Stromal cell of bone marrow (primary cell): ENCODE measurements at places on chromosomes 1 and 21.

GRCh38 chr1:217747156-217747769, 116.1 kb downstream of the SPATA17 start:
- peak; percentile 16 for DNase-seq

- DNase-seq = peak; percentile 49
Observed at GRCh38 chr1:65813956-65814355, 21.3 kb downstream of the PDE4B start.

DNA sequence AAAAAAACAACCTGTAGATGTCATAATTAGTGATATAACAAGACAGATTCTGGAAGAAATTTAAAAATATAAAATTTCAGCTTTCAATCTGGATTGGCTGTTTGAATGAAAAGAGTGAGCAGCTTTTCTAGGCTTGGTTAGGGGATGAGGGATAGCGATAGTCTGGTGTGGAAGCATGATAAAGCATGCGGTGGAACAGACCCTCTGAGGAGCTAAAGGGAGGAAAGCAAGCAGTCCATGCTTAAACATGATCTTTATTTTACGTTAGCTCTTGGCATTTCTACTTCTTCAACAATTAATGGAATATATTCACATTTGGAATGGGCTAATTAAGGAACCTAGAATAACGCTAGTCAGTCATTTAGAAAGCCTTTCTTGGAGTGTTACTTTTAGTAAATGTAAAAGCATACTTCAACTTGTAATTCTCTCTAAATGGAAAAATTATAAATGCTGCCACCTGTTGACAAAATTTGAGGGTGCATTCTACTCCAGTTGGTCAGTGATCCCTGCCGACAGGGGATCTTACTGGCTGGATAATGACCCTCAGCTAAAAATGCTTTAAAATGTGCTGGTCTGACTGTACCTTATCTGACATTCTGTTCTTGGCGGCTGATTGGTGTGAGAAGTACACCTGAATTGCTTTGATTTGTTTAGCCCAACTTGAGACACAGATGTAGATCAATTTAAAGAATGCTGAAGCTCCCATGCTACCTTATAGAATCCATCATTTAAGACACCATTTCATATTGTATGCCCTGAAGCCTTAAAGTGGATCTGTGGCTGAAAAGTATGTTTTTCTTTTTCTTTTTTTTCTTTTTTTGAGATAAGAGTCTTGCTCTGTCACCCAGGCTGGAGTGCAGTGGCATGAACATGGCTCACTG, 61.2 kb downstream of the AK4 start:
- peak; percentile 47 for DNase-seq

GRCh38 chr1:184836934-184837895, 82.6 kb upstream of the EDEM3 start:
- DNase-seq = no peak

DNA sequence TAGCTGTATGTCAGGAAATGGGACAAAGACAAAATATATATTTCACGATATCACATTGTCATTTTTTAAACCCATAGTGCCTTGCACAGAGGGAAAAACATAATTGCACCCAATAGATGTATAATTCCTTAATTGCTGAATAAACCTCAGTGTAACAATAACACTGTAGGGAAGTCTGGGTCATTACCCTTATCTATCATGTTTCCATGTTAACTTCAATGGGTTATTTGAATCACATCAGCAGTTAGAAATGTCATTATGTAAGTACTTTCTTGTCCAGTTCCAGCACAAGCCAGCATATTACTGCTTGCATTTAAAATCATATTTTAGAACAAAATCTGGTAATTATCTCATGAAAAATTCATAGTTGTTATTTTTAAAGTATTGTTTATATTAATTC, 222.7 kb downstream of the HMCN1 start:
- DNase-seq = no peak

GRCh38 chr1:118302145-118302544, 117.1 kb upstream of the SPAG17 start:
- DNase-seq = peak; percentile 37
